ENCODE measurements at places on chromosomes 6 and 20.
A peak's percentile ranks its signal among the peaks of the same experiment; 100 is the strongest.

GRCh38 chr20:51766994-51767866 lies 960 bp downstream of the ATP9A start:
- DNase-seq: peak; percentile 81

DNA sequence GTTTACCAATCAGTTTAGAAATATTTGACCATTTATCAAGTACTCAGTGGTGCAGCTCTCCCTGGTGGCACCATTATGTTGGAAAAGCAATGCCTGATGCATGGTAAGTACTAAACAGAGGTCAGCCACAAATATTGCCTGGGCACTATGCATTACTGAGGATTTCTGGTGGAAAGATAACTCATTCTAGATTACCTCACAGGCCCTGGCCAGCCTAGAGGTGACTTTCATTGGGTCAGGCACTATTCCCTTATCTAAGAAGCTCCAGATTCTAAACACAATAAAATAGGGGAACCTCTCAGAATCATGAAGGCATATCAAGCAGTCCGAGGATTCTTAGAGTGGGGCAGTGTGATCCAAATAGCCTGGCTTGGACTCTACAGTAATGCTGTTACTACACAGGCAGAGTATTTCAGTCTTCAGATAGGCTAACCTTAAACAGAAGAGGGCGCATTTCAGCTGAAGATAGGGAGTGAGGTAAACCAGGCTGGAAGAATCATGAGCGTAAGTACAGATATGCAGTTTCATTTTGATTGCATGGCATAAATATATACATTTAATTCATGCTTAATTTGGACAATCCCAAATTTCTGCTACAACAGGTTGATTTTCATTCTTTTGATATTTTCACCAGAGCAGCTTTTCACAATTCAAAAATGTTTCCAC lies 12.1 kb downstream of the LGSN start:
- no peak for DNase-seq

GRCh38 chr6:1952740-1953360 lies 292.6 kb downstream of the GMDS start:
- no peak for DNase-seq

GRCh38 chr6:163490826-163491577 lies 76.5 kb downstream of the QKI start:
- DNase-seq: peak; percentile 80

Data from breast epithelium (tissue), 4 donors.